ENCODE measurements at places on chromosomes 12 and 14.

DNA sequence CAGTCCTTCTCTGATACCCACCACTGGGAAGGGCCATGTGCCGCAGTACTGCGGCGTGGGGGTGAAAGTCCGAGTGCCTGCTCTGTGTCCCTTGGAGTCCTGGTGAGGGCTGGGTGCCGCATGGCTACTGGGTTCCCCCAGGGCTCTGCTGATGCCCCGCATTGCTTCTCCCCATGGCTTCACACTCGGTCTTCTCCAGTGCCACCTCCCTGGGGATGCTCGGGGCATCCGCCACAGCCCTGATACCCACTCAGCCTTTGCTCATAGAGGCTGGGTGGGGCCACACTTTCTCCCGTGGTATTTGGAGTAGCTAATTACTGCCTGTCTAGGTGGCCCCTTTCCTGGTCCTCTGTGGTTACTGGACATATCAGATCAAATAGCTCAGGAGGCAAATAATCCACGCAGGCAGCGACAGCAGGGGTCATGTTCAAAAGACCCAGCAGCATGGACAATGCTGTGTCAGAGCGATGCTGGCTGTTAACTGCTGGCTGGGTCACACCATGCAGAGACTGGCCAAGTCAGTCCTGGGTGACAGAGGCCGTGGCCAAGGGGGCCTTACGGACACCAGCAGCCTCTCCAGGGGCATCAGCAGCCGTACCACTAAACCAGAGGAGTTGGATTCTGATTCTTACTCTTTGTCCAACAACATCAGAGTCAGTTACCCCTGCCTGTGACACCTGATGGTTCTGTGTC lies 106.5 kb downstream of the ADGRD1 start:
- no peak for DNase-seq

- no peak for DNase-seq
Observed at GRCh38 chr14:48747561-48748089, 838.6 kb downstream of the RPS29 start.

- DNase-seq: no peak
Observed at GRCh38 chr12:93300611-93301021, 77.1 kb upstream of the NUDT4 start.

DNA sequence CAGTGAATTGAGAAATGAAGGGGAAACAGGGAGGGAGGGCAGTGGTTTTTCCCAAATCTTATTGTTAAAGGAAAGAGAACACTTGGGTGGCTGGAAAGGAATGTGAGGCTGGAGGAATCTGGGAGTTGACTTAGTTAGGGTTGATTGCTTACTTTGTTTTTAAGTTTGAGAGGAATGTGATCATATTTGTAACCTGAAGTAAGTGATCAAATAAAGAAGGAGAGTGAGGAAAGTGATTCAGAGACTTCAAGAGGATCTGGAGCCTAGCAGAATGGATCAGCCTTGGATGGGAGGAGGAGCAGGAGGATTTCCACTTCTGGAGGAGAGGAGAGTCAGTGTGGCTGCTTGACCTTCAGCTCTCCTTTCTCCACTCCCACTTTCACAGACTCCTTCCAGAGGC lies 6.0 kb upstream of the LRP6 start:
- DNase-seq: peak; percentile 62

GRCh38 chr12:80936642-80937390 lies 918 bp downstream of the LIN7A start:
- peak; percentile 45 for DNase-seq

GRCh38 chr12:84397263-84397662 lies 515.3 kb downstream of the SLC6A15 start:
- DNase-seq: peak; percentile 9

DNA sequence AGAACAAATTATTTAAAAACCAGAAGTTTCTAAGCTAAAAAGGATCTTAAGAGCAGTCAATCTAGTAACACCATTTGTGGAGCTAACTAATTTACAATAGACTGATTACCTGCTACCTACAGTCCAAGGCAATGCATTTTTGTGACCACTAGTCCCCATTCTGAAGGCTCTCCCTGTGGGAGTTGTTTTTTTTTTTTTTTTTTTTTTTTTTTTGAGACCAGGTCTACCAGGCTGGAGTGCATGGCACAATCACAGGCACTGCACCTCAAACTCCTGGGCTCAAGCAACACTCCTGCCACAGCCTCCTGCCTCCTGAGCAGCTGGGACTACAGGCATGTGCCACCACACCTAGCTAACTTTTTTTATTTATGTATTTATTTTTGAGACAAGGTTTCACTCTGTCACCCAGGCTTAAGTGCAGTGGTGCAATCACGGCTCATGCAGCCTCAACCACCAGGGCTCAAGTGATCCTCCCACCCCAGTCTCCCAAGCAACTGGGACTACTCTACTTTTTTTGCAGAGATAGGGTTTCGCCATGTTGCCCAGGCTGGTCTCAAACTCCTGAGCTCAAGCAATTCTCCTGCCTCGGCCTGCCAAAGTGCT lies 3.9 kb downstream of the GNPTAB start:
- no peak for DNase-seq

GRCh38 chr12:115378291-115378690 lies 694.3 kb upstream of the TBX3 start:
- peak; percentile 47 for DNase-seq

DNA sequence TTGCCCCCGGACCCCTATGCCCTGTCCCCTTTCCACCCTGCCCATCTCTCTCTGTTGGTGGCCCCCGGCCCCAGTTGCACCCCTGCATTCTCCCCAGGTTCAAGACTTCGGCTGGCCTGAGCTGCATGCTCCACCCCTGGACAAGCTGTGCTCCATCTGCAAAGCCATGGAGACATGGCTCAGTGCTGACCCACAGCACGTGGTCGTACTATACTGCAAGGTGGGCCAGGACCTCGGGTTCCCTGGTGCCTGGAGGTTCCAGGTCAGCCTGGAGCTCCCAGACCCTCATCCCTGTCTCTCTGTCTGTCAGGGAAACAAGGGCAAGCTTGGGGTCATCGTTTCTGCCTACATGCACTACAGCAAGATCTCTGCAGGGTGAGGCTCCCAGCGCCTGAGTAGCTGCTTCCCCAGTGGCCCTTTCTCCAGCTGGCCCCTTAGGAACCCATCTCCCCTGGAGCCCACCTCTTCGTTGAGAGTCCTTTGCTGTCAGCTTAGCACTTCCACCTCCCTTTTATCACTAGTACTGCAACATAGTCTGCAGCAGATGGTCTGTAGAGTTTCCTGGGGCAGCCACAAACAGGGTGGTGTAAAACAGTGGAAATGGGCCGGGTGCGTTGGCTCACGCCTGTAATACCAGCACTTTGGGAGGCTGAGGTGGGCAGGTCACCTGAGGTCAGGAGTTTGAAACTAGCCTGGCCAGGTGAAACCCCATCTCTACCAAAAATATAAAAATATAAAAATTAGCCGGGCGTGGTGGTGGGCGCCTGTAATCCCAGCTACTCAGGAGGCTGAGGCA lies 5.8 kb downstream of the TNS2 start:
- no peak for DNase-seq
